ENCODE measurements at places on chromosomes 5 and 9.
A peak's percentile ranks its signal among the peaks of the same experiment; 100 is the strongest.

DNA sequence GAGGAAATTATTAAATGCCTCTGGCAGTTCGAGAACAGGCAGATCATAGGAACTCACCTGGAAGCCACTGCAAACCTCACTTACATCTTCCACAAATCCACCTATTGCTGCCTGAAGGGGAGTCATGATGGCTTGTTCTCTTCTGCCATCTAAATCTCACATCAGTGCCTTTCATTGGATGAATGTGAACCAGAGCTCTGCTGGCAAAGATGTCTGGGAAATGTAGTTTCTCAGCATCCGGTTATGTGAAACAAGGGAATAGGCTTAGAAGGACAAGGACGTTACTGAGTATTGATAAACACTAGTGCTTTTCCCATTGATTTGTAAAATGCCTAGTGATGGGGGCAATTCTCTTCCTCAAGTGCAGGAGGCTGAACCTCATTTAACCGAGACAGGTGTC is 483.3 kb downstream of the ARHGEF28 start:
- DNase-seq: no peak

GRCh38 chr9:123611226-123611625 is 255.2 kb downstream of the CRB2 start:
- DNase-seq: peak; percentile 54

GRCh38 chr9:95305770-95306492 is 11.6 kb downstream of the FANCC start:
- DNase-seq: peak; percentile 45

- no peak for DNase-seq
Measured at GRCh38 chr9:129009584-129010141, 18.5 kb downstream of the SH3GLB2 start.

- no peak for DNase-seq
Measured at GRCh38 chr5:18745988-18746615, 1111.8 kb downstream of the TAF11L14 start.

- DNase-seq: no peak
Measured at GRCh38 chr9:97367729-97368128, 44.2 kb upstream of the TDRD7 start.

GRCh38 chr5:76074487-76075065 is 8.6 kb upstream of the SV2C start:
- DNase-seq: no peak

GRCh38 chr5:52481201-52481600 is 306.5 kb upstream of the ITGA1 start:
- DNase-seq: no peak

GRCh38 chr9:31500422-31500821 is 884.0 kb upstream of the ACO1 start:
- DNase-seq: no peak

- peak; percentile 8 for DNase-seq
Measured at GRCh38 chr5:53678981-53679660, 118.7 kb downstream of the NDUFS4 start.

DNA sequence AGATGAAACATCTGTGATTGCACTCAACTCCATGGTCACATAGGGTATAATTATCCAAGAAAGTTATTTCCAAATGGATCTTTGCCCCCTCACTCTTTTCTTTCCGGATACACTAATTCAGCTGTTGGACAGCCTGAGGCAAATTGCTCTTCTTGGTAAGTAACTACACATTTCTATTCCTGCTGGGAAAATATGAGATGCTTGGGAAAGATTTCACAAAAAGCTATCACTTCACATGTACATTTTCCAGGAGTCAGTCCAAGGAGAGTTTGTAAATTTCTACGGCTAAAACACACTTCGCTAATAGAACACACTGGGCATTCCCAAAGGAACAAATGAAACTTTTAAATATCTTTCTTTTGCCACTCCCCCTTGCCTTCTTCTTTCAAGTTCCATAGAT is 123.0 kb upstream of the GRIA1 start:
- DNase-seq: no peak

GRCh38 chr5:37738865-37739488 is 100.9 kb downstream of the GDNF start:
- DNase-seq: no peak

DNA sequence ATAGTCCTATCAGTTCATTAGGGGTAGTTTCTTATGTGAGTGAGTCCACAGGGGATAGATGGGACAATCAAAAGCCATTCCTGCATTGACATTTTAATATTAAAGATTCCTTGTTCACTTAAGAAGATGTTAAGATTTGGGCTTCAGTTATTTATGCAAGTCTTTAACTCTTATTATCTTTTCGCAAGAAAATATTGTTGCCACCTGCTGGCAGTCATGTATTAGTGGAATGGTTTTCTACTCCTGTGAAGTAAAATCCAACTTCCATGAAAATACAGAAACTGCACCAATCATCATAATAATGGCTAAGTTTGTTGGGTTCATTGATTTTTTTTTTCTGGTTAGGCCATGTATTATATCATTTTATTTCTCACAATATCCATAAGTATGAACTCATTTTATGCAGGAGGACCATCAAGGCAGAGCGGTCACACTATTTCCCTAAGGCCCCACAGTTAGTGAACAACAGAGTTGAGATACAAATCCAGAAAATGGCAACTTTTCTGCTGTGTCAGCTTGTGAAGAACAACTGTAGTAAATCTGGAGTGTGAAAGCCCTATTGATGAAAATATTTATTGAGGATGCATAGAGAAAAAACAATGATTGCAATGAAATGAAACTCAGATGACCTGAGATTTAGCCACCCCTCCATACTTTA is 88.5 kb upstream of the TXNDC8 start:
- peak; percentile 47 for DNase-seq

- DNase-seq: no peak
Measured at GRCh38 chr5:77935506-77936364, 159.6 kb upstream of the TBCA start.

- no peak for DNase-seq
Measured at GRCh38 chr5:115484368-115484767, 60.2 kb downstream of the FEM1C start.

DNA sequence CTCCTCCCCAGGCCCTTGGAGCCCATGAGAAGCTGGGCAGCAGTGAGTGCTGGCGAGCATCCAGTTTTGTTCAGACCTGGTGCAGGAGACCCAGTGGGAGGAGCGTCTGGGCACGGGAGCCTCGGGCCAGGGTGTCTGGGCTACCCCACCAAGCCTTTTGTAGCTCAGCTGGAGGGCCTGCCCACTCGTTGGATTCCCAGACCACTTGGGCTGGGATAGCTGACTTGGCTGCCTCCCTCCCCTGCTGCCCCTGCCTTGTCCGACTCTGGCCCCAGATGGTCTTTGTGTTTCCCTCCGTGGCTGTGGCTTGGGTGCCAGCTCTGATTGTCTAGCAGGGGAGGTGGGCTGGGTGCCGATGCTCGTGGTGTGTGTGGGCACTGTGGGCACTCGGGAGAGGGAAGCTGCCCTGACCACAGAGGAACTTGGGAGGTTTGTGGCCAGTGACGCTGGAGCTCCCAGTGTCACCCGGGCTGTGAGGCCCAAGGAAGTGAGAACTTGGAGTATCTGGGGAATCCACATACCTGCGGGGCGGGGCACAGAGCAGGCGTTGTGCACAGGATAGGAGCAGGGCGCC is 47.3 kb downstream of the WNK2 start:
- DNase-seq: no peak

DNA sequence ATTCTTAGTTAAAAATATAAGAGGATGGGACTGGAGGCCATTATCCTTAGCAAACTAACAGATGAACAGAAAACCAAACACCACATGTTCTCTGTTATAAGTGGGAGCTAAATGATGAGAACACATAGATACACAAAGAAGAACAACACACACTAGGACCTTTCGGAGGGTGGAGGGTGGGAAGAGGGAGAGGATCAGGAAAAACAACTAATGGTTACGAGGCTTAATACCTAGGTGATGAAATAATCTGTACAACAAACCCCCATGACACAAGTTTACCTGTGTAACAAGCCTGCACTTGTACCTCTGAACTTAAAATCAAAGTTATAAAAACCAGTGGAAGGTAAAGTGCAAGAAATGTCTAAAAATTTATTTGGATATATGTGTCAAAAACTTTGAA is 1047.4 kb upstream of the C9orf72 start:
- no peak for DNase-seq
